Adipocyte (in vitro differentiated cells): ENCODE measurements at places on chromosomes 13 and 19.

DNA sequence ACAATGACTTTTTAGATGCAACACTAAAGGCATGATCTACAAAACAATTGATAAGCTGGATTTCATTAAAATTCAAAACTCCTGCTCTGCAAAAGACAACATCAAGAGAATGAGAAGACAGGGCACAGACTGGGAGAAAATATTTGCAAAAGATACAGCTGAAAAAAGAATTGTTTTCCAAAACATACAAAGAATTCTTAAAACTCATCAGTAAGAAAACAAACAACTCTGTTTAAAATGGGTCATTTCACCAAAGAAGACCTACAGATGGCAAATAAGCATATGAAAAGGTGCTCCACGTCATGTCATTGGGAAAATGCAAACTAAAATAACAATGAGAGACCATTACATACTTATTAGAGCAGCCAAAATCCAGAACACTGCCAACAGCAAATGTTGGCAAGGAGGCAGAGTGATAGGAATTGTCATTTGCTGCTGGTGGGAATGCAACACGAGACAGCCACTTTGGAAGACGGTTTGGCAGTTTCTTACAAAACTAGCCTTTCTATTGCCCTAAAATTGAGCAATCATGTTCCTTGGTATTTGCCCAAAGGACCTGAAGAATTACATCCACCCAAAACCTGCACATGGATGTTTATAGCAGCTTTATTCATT is 39.2 kb downstream of the FLT1 start:
- peak; percentile 29 for DNase-seq

DNA sequence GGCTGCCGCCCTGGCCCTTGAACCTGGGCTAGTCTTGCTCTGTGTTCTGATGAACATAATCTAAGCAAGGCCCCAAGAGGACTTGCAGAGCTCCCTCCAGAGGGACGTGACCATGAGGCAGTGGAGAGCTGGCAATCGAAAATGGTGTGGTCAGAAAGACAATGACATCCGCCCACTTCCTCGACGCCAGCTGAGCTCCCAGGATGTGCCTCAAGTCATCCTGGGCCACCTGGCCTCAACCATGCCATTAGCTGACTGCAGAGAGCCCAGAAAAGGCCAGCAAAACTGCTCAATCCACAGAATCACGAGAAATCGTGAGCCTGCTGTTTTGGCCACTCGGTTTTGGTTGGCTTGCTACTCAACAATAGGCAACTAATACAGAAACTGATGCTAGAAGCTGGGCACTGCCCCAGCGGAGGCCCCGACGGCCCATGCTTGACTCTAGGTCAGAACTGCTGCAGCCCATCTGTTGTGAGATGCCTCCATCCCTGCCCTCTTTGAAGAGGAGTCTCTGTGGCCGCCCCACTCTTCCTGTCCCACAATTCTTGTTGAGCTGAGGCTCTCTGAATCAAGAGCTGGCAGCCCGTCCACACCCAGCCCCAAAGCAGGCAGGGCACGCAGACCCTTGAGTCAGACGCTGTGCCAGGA is 53.3 kb downstream of the STK24 start:
- no peak for DNase-seq

GRCh38 chr19:10037367-10037766 is 24.1 kb downstream of the RDH8 start:
- DNase-seq, result no peak

DNA sequence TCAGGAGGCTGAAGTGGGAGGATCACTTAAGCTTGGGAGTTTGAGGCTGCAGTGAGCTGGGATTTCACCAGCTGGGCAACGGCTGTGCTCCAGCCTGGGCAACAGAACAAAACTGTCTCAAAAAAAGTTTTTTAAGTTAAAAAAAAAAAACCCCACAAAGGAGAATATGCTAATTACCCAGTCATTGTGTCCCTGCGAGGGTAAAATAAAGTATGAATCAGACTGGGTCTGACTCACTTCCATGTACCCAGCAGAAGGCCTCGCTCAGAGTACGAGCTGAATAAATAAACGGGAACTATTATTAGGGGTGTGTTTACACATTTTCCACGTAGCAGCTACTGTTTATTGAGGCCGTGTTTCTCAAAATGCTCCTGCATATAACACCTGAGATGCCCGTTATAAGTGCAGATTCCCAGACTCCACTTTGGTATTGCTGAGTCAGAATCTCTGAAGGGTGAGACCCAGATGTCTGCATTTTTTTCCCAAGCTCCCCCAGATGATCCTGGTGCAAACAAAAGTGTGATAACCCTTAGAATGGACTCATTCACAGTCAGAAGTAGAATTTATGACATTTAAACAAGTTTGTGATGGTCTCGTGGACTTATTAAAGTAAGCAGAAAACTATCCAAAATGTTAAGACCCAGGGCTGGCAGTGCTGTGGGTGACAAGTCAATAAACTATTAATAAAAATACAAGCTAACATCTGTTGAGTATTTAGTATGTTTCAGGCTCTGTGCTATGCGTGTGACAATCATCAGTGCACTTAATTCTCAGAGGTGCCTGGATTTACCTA is 28.2 kb downstream of the KCNC3 start:
- peak; percentile 42 for DNase-seq

- DNase-seq, result no peak
These were observed 6.3 kb upstream of the DNAAF3 start for GRCh38 chr19:55172741-55173140.

- DNase-seq, result no peak
These were observed 812.7 kb upstream of the MIR17HG start for GRCh38 chr13:90534617-90535370.

DNA sequence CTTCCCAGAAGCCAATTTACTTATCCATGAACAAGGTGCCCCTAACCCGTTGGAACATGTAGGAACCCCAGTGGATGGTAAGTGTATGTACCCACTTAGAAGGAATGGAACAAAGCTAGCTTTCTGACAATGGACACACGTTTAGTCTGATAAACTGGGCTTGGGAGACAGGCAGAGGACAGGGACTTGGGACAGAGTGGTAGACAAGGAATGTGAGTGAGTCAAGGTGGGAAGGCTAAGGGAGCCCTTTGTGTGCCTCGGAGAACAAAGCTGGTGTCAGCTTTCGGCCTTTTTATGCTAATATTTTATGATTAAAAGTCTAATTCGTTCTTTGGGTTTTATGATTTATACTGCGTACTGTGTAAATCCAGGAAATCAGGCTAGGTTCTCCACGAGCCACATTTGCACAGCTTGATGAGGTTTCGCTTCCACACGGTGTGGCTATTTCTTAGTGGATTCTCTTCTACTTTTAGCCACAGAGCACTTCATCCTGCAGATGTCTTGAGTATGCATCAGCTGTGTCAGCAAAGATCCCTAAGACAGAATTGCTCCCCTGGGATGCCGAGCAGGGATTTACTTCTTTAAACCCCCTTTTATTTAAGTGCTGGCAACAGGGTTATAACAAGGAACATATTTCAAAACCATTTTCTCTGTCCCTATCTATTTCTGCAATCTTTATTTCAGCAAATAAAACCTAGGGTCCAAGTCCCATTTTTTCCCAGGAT is 258.5 kb downstream of the DLEU7 start:
- DNase-seq, result no peak

- no peak for DNase-seq
These were observed 61.4 kb downstream of the KDM4B start for GRCh38 chr19:5030136-5030820.
